Activated gamma-delta T cell treated with Interleukin-2 at 50 U/mL for 16 hours (primary cell): ENCODE measurements at places on chromosomes 16 and 17.

DNA sequence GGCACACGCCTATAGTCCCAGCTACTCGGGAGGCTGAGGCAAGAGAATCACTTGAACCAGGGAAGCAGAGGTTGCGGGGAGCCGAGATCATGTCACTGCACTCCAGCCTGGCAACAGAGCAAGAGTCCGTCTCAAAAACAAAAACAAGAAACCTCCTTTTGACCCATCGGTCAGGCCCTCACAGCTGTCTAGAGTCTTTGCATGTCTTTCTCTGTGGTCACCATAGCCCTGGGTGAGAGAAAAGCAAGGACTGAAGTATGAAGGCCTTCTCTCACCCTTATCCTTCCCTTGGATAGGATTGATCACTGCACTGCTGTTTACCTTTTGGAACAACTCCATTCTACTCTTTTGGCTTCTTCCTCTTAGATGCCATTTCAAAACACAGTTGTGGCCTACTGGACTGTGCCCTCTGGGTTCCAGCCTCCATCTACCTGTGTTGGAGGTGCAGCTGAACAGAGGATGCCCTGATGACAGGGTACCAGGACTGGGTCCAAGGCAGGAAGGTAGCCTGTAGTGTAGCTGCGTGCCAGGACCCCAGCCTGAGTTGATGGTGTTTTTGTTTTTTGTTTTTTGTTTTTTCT lies 37.1 kb downstream of the LDHD start:
- no peak for DNase-seq

GRCh38 chr16:11179574-11179973 lies 76.4 kb downstream of the SOCS1 start:
- DNase-seq: no peak

GRCh38 chr17:37598145-37598544 lies 11.1 kb downstream of the SYNRG start:
- DNase-seq: no peak

DNA sequence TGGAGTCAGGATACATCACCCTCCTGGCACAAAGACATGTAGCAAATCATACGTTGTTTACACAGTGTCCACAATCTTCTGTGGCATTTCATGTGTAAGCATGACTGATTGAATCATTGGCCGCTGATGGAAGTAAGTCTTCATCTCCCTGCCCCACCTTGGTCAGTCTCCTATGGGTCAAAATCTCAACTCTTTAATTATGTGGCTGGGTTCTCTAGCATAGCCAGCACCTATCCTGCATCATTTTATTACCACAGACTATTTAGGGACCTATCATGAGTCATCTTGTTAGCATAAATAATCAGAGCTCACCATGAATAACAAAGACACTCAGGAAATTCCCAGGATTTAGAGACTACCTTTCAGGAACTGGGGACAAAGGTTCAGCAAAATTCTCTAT lies 15.9 kb downstream of the TANC2 start:
- no peak for DNase-seq

GRCh38 chr17:30093463-30094147 lies 23.0 kb upstream of the NSRP1 start:
- peak; percentile 31 for DNase-seq

- DNase-seq: no peak
Measured at GRCh38 chr16:15766918-15767317, 89.9 kb downstream of the MYH11 start.

DNA sequence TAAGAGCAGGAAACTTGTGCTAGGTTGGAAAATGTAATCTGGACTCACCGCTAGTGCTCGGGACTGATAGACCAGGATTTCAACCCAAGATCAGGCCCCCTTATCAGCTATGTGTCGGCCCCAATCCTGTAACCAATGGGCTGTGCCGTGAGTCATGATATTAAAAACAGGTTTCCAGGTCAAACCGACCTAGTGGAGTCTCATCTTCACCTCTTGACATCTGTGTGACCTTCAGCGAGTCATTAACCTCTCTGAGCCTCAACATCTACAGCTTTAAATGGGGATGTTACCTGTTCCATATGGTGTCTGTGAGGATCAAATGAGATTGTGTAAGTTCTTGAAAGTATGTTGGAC lies 512 bp downstream of the PMM2 start:
- no peak for DNase-seq
